Activated T-helper 1 cell treated with anti-CD3 and anti-CD28 coated beads, Interleukin-2, amount 50 U/mL, for 16 hours (primary cell): ENCODE measurements at places on chromosomes 3 and 15.

DNA sequence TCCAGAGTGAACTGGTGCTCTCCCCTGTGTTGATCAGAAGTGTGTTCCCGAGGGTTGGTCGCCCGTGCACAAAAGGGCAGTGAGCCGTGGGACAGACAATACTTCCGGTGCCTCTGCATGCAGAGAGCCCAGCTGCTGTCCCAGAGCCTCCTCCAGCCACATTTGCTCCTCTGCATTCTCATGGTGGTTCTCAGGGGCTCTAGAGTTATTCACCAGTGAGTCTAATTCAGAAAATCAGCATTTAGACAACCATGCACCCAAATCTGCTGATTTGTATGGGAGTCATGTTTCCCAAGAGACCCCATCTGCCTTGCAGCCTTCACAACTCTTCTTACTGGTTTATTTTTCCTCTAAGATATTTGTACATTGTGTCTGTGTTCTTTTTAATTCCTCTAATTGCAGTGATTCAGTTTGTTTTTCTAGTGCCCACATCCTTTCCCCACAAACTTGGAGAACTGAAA, 107.0 kb upstream of the SPRED1 start:
- no peak for DNase-seq

DNA sequence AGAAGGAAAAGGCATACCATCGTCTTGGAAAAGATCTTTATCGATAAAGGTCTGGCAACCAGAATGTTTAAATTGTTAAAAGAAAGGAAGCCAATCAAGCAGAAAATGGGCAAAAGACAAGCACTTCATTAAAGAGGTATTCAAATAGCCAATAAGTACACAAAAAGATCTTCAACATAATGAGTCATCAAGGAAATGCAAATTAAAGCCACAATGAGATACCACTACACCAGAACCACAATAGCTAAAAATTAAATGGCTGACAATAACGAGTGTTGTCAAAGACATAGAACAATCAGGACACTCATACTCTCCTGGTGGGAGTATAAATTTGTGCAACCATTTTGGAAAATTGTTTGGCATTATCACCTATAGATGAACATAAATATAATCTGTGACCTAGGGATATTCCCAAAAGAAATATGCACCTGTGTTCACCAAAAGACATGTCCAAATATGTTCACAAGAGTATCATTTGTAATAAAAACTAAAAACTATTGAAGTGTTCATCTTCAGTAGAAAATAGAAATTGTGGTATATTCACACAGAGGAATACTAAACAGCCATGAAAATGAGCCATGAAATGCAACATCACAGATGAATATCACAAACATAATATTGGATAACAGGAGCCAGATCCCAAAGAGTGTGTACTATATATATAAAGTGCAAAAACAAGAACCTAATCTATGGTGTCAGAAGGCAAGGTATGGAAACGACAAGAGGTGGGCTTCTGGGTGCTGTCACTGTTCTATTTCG, 14.4 kb upstream of the BTBD1 start:
- DNase-seq: no peak

DNA sequence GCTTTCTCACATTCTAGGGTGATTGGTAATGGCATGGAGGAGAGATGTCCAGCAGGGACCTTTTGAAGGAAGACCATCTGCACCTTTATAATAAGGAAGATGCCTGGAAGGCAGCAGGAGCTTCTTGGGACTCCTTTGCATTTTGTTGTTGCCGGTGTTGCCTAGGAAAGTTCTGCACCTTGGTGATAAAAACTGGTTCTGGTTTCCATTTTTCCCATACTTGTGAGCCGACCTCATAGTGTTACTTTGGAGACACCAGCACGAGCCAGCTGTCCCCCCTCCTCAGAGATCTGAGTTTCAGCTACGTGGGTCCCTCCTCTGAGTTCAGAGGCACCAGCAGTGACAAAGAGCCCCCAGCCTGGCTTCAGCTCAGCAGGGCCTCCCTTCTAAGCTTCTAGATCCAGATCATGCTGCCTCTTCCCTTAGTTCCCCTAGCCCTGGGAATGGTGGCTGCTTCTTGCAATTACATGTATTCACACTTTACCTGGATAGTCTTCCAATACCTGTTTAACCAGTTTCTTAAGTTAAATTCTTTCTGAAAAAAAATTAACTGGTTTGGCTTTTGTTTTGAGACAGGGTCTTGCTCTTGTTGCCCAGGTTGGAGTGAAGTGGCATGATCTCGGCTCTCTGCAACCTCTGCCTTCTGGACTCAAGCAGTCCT, 18.0 kb upstream of the FSTL1 start:
- no peak for DNase-seq

DNA sequence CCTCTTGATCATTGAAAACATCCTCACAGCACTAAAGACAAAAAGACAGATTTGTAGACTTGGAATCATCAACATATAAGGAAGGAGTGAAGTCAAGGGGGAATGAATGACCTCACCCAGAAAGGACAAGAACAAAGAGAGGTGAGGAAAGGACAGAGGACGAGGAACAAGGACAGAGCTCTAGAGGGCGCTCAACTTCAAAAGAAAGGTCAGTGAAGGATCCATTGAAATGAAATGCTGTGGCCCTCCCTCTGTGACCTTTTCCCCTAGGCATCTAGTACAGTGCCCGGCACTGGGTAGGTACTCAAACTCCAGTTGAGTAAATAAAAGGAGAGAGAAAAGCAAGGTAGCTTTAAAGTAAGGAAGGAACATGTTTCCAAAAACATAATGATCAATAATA, 2.6 kb downstream of the ATP8B4 start:
- no peak for DNase-seq

DNA sequence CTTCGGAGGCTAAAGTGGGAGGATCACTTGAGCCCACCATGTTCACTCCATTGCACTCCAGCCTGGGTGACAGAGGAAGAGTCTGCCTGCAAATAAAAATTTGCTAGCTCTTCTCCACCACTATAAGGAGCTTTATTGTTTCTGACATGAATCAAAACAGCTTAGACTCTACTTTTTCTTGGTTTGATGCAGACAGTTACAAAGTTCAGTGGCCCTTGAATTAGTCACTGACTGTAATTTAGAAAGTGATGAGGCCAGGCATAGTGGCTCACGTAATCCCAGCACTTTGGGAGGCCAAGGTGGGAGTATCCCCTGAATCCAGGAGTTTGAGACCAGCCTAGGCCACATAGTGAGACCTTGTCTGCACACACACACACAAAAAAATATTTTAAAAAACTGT, 172.4 kb upstream of the CGNL1 start:
- DNase-seq: no peak

DNA sequence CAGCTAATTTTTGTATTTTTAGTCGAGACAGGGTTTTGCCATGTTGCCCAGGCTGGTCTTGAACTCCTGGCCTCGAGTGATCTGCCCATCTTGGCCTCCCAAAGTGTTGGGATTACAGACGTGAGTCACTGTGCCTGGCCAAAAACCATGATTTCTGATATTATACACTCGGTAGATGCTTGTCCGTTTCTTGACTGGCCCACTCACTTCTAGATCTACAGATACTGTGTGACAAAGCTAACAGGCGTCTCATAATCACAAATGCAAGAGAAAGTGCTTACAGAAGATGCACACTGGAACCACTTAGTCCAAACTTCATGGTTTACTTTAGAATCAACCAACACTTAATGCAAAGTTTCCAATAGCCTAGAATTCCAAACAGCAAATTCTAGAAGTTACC, 8.4 kb downstream of the PROK2 start:
- DNase-seq: no peak

DNA sequence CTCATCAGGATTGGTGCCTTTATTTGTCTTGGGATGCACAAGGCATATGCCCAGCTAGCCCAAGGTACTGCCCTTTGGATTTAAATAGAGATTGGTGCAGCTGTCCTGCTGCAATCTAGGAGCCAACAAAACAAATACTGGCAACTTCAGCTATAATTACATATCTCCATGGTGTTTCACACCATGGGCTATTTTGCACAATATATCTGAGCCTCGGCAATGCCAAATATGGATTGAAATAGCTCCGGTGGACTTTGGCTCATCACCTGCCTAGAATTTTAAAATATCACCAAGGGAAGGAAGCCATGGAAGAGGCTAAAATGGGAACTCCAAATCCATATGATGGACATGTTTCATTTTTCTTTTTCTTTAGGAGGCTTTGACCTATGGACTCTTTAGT, 367.8 kb upstream of the UMPS start:
- no peak for DNase-seq

DNA sequence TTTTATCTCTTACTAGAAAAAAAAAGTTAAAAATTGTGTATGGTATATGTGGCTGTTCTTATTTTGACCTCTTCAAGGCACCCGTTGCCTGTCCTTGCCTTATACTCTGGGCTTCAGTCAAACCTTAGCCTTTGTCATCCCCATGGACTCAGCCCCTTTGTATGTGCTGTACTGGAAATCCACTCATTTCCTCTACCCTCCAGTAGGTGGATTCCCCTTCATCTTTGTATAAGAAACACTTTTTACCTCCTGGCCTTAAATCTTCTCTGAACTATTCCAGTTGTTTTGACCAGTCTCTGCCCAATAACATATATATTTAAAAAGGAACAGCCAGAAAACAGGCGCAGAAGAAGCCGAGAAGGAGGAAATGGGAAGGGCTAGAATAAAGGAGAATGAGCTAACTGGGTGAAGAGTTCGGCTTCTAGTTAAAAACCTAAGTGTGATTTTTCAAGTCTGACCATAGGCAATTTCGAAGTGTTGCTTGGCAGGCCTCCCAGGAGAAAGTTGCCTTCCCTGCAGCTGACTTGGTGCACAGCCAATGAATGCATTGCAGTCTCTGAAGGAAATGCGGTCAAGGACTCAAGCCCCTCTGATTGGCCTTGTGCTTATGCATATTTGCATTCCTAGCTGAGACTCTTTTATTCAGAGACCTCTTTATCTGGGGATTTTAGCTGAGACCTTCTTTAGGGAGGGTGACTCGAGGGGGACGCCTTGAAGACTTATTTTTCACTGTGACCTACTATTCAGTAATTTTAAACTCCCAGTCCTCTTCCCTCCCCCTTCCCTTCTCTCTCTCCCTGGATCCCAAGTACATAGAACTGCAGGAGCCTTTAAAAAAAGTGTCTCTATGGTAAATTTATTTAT, 277.4 kb downstream of the ROBO1 start:
- DNase-seq: no peak

- DNase-seq: no peak
Observed at GRCh38 chr3:78845605-78846004, 922.2 kb downstream of the ROBO1 start.

DNA sequence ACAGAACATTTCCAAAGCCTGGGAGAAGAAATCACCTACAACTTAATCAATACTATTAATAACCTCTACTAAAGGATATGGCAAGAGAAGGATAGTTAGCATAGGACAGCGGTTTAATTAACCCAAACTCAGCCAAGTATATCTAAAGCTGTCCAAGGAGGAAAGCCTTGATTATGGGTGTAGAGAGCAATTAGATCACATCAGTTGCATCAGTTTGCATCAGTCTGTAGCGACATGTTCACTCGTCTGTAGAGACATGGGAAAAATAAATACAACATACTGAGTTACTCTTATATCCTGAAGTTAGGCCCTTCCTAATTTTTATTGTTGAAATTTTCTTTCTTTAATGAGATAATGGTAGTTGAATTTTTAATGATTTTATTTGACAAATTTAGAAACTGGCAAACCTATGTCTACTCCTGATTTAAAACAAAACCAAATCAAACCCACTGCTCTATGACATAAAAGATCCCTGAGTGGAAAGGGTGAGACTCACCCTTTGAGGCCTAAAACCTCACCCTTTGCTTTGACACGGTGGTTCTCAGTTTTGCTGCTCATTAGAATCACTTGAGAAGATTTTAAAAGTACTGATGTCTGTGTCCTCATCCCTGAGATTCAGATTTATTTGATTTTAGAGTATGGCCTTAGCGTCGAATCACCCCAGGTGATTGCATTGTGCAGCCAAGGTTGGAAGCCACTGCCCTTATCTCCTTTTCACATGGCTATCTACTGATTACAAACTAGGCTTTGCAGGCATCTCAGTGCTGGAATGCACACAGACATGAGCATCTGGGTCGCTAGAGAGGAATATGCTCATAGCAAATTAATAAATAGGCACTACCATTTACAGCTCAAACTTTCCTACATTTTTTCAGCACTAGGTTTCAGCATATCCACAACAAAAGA, 2.8 kb upstream of the CLRN1 start:
- DNase-seq: no peak

DNA sequence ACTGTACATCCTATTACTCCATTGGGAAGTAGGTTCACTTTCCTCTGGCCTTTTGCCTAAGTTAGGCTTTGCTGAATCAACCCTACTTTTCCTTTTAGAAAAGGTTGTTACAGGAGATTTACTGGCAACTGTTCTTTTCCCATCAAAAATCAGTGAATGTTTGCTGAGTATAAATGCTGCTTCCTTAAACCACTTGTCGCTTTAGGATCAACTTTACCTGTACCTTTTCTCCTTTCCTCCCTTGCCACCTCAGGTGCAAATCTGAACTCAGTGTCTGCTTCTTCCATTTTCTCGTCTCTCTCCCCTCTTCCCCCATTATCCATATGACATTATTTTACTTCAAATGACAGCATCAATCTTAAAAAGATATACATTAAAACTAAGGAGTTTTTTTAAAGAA, 69.5 kb upstream of the GOLGA6B start:
- no peak for DNase-seq

GRCh38 chr15:100889385-100890050, 9.9 kb downstream of the ALDH1A3 start:
- DNase-seq: no peak

- DNase-seq: no peak
Observed at GRCh38 chr15:48486228-48486627, 155.0 kb downstream of the DUT start.

DNA sequence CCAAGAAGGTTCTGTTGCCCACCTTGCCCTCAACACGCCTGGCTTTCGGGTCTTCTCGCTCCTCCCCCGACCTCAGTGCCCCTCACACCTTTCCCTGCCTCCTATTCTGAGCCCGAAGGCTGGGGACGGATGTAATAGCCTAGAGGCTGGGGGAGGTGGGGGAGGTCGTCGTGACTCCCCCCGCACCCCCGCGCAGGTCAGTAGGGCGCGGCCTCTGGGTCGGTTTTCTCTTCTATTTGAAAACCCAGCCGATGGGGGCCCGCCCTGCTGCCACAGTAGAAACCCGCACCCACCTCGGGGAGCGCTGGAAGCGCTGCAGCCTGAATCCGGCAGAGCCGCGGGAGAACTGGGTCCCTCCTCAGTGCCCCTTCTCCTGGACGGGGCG, 1.0 kb upstream of the RBPMS2 start:
- no peak for DNase-seq

DNA sequence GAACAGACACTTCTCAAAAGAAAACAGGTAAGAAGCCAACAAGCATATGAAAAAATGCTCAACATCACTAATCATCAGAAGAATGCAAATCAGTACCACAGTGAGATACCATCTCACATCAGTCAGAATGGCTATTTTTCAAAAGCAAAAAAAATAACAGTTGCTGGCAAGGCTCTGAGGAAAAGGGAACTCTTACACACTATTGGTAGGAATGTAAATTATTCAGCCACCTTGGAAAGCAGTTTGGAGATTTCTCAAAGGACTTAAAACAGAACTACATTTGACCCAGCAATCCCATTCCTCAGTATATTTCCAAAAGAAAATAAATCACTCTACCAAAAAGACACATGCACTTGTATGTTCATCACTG, 95.6 kb downstream of the APBA2 start:
- DNase-seq: no peak
